ENCODE measurements at places on chromosomes 11 and 22. TPM values are rescaled to one million over a fixed set of nuclear protein-coding genes. Genes with fewer than 3 reads are reported as not detected.
A peak's percentile ranks its signal among the peaks of the same experiment; 100 is the strongest.

GRCh38 chr11:75823415-75823814 lies 8.4 kb downstream of the UVRAG start:
- H3K27ac ChIP-seq, result no peak overlapping the region
- H3K4me3 ChIP-seq, result no peak overlapping the region
- H3K4me1 ChIP-seq, result peaks cover 28% of the 10 kb centered on the region

- peaks cover 47% of the 10 kb centered on the region for H3K4me1 ChIP-seq
- no peak for DNase-seq
- no peaks in the 10 kb centered on the region for H3K36me3 ChIP-seq
- H3K4me3 ChIP-seq, result no peak overlapping the region
- peaks cover 20% of the 10 kb centered on the region for H3K27me3 ChIP-seq
Observed at GRCh38 chr11:67366961-67367760, 6.2 kb downstream of the CLCF1 start.

DNA sequence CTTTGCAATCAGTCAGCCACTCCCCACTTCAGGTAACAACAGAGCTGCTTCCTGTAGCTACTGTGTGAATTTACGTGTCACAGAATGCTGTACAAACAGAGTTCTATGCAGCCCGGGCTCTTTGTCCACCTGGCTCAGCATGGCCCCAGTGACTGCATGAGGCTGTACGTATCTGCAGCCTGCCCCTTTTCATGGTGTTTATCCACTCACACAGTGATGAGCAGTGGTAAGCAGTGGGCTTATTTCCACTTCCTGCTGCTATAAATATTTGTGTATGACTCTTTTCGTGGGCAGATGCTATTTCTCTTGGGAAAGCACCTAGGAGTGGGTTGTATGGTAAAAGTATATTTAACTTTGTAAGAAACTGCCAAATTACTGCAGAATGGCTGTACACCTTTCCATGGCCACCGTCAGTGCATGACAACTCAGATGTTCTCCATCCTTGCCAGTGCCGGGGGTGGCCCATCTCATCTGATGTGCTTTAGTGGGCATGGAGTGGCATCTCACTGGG lies 43.3 kb downstream of the MYEOV start:
- peaks cover 36% of the 10 kb centered on the region for H3K4me1 ChIP-seq
- H3K4me3 ChIP-seq, result peak overlapping the region; percentile 15
- peak; percentile 63 for DNase-seq
- H3K27ac ChIP-seq, result peak overlapping the region; percentile 70

DNA sequence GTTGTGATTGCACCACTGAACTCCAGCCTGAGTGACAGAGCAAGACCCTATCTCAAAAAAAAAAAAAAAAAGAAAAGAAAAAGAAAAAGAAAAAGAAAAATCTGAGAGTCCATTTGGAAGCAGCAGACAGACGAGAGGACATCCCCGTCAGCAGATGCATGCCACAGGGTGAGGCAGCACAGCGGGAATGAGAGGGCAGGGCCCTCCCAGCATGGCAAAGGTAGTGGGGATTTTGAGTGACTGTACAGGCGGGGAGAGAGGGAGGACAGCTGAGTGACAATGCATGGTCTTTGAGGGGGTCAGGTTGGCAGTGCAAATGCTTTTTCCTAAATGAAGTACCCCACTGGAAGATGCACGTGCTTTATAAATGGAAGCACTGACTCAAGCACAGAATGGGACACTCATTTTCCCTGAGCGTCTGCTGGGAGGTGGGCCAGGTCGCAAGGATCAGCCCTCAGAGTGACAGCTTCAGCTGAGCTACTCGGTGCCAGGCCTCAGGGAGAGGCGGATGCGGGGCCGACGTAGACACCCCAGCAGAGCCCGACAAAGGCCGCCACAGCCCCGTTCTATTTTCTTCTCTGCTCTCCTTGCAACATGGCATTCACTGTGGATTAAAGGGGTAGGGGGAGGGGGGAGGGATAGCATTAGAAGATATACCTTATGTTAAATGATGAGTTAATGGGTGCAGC lies 113.5 kb downstream of the SHANK2 start:
- no peak for DNase-seq
- H3K4me1 ChIP-seq, result no peaks in the 10 kb centered on the region
- H3K27ac ChIP-seq, result no peak overlapping the region
- H3K36me3 ChIP-seq, result no peaks in the 10 kb centered on the region

DNA sequence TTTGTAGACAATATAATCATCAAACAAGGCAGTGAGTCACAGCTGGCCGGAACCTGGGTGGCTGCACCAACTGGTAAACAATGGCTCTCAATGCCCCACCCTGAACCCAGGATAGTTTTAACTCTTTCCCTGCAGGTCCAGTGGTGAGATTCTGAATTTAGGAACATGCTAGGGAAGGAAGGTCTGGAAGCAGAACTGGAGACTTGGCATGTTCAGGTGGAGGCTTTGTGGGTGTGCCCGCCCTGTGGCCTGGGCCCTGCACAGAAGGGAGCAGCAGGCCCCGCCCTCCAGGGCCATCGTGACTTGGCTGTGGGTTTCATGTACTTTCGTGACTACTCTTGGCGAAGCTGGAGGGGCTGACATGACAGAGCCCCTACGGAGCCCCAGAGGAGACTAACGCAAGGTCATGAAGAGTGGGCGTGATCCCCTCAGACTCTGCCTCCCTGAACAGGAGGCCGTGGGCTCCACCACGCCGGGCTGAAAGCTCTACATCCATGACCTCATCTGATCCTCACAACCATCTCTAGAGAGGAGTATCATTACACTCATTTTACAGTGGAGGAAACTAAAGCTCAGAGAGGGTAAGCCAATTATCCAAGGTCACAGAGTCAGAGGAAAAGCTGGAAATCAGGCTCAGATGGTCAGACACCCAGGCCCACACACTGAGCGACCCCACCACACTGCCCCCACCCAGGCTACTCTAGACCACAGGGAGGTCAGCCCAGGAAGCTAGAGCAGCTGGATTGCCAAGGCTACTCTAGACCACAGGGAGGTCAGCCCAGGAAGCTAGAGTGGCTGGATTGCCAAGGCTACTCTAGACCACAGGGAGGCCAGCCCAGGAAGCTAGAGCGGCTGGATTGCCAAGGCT lies 27.3 kb downstream of the MAFF start:
- H3K27me3 ChIP-seq, result no peaks in the 10 kb centered on the region
- DNase-seq, result no peak
- no peaks in the 10 kb centered on the region for H3K4me1 ChIP-seq
- H3K36me3 ChIP-seq, result peaks cover 4% of the 10 kb centered on the region

GRCh38 chr22:31739795-31740201 lies 10.1 kb downstream of the PRR14L start:
- H3K27me3 ChIP-seq, result no peaks in the 10 kb centered on the region
- peaks cover 40% of the 10 kb centered on the region for H3K4me1 ChIP-seq
- DNase-seq, result no peak
- H3K27ac ChIP-seq, result peak overlapping the region; percentile 34
- H3K4me3 ChIP-seq, result no peak overlapping the region
- peaks cover 41% of the 10 kb centered on the region for H3K36me3 ChIP-seq

GRCh38 chr11:125141178-125141577 lies 23.4 kb upstream of the PKNOX2 start:
- H3K4me1 ChIP-seq, result peaks cover 2% of the 10 kb centered on the region
- H3K36me3 ChIP-seq, result no peaks in the 10 kb centered on the region
- H3K27ac ChIP-seq, result no peak overlapping the region

DNA sequence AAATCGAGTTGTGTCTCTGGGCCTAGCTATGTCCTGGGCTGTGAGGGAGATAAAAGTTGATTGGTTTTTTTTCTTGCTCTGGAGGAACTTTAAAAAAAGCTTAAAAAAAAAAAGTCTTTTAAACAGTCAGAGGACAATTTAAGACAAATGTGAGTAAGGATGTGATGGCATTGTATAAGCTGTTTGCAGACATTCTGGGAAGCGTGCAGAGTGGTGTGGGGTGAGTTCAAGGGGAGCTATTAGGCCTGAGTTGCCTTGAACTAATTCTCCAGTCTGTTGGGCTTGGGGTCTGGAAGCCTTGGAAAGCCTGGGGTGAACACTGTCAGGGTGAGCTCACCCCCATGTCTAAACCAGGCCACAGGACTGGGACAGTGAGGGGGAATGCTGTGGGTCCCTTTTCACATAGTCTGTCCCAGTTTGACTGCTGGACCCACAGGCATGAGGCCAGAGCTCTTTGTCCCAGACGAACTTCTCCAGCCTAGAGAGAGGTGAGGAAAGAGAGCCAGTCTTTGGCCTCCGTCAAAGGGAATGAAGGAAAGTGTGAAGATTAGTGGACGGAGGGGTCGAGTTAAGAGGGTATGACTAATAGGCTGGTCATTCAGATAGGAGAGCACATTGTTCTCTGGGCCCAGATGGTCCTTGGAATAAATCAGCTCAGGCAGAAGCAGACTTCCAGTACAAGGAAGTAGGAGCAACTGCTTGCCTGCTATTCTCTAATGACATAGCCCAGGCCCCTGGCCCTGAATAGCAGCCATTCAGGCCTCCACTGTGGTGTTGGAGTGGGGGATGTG lies 76.4 kb upstream of the NNMT start:
- H3K27ac ChIP-seq, result no peak overlapping the region
- no peak overlapping the region for H3K4me3 ChIP-seq
- no peaks in the 10 kb centered on the region for H3K36me3 ChIP-seq
- H3K4me1 ChIP-seq, result peaks cover 20% of the 10 kb centered on the region
- no peak for DNase-seq
- H3K27me3 ChIP-seq, result no peaks in the 10 kb centered on the region

DNA sequence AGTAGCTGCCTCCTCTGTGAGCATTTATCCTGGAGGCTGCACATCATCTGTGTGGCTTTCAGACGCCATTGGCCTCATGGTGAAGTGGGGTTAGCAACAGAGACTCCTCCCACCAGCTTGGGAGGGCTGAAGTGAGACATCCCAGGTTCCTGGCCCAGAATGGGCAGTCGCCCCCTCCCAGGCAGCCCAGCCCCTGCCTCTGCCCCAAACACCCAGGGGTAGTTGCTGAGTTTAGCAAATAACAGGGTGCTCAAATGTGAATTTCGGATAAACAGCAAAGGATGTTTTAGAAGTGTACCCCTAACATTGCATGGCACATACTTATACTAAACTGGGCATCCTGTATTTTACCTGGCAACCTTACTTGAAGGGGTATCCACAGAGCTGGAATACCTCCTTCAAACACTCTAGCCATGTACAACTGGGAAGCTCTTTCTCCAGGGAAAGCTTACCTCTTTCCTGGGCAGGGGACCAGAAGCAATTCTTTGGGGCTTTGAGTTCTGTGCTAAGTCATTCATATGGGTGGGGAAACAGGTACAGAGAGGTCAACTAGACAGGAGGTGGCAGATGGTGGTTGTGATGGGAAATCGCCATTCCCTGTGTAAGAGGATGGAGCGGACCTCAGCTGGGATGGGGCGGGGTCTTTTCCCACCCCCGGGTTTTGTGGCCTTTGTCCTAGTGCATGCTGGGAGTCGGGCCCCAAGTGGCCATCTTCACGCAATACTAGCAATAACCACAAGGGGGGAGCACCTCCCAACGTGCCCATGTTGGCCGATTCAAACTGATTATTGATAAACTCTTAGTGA lies 19.3 kb downstream of the MTFP1 start:
- peaks cover 16% of the 10 kb centered on the region for H3K4me1 ChIP-seq
- peak; percentile 81 for DNase-seq
- H3K4me3 ChIP-seq, result no peak overlapping the region
- no peaks in the 10 kb centered on the region for H3K36me3 ChIP-seq
- H3K27ac ChIP-seq, result no peak overlapping the region
- H3K27me3 ChIP-seq, result peaks cover 17% of the 10 kb centered on the region

GRCh38 chr11:47912843-47913437 lies 64.8 kb upstream of the NUP160 start:
- DNase-seq, result no peak
- peaks cover 24% of the 10 kb centered on the region for H3K4me1 ChIP-seq
- no peaks in the 10 kb centered on the region for H3K27me3 ChIP-seq
- H3K4me3 ChIP-seq, result no peak overlapping the region
- no peaks in the 10 kb centered on the region for H3K36me3 ChIP-seq

- DNase-seq, result no peak
- H3K27ac ChIP-seq, result peak overlapping the region; percentile 20
- H3K4me1 ChIP-seq, result peaks cover 7% of the 10 kb centered on the region
- no peak overlapping the region for H3K4me3 ChIP-seq
- peaks cover 44% of the 10 kb centered on the region for H3K36me3 ChIP-seq
- no peaks in the 10 kb centered on the region for H3K27me3 ChIP-seq
Observed at GRCh38 chr11:118514103-118514502, 13.2 kb upstream of the TTC36 start.

DNA sequence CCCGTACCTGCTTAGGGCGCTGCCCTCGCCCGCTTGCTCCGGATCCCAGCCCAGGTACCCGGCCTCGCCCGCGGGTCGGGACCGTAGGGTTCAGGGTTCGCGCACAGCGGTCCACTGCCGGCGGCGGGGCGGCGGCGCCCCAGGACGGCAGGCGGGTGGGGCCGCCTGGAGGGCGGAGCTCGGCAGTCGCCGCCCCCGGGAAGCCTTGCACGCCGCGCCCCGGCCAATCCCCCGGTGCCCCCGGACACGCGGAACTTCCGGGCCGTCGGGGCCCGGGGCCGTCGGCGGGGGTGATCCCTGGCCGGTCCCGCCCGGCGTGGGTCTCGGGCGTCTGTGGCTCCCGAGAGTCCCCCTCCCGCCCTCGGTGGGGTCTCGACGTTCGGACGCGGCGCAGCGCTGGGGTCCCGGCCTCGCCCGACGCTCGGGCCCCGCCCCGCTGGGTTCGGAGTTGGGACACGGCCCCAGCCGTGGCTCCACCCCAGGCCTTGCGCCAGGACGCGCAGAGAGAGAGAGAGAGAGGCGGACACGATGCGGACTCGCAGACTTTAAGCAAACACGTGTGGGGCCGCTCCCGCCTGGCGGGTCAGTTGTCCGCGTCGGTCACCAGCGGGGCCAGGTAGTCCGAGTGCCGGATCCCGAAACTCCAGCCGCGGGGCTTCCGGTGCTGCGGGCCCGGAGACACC lies at the start of gene TYMP:
Gene TYMP, minus strand, starts transcription at position 116 of the 683 bp plus-strand sequence. CDS start 303 bp downstream, outside the sequence.
- peak; percentile 82 for DNase-seq
- peaks cover 8% of the 10 kb centered on the region for H3K36me3 ChIP-seq
- peaks cover 45% of the 10 kb centered on the region for H3K4me1 ChIP-seq
- H3K27ac ChIP-seq, result peak within 1 kb of the TSS; percentile 97
- peak within 1 kb of the TSS; percentile 87 for H3K4me3 ChIP-seq

DNA sequence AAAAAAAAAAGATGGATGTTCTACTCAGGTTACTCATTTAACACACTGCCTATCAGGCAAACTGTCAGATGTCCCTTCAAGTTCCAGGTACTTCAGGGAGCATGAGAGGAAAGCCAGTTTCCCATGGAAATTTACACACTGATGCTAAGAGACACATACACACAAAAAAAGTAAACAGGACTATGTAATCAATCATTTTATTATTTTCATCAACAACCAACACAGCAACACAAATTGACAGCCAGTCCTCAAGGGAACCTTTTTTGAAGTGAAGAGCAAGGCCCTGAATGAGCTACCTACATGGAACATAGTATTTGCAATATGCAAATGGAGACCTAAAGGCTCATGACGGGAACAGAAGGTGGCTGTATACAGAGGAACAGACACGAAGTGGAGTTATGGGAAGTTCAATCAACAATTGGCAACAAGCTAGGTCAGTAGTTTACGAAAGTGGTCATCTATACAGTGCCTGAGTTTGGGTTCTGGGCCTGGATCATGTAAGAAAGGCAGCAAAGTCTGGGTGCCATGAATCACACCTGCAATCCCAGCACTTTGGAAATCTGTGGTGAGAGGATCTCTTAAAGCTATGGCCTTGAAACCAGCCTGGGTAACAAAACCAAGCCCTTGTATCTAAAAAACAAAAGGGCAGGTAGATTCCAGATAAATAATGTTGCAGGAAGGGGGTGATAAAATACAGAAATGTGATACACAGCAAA lies 12.6 kb upstream of the WDR74 start:
- H3K4me3 ChIP-seq, result peak overlapping the region; percentile 99
- peaks cover 29% of the 10 kb centered on the region for H3K4me1 ChIP-seq
- DNase-seq, result no peak
- peaks cover 57% of the 10 kb centered on the region for H3K36me3 ChIP-seq
- peak overlapping the region; percentile 89 for H3K27ac ChIP-seq

GRCh38 chr22:41301085-41302020 lies at the start of gene ZC3H7B:
ZC3H7B (plus strand) TSS chr22:41301525; CDS start chr22:41320661, 19,136 bp downstream.
- peaks cover 9% of the 10 kb centered on the region for H3K36me3 ChIP-seq
- H3K27me3 ChIP-seq, result no peaks in the 10 kb centered on the region
- DNase-seq, result peak; percentile 92
- H3K27ac ChIP-seq, result peak within 1 kb of the TSS; percentile 76
- H3K4me3 ChIP-seq, result peak within 1 kb of the TSS; percentile 74

Gene SLC25A18
- total RNA-seq, result not detected

Gene CDON
- total RNA-seq, result 1.8 TPM

Gene TRPT1
- 27.1 TPM for total RNA-seq
